ENCODE measurements at places on chromosomes 4 and X. TPM values are rescaled to one million over a fixed set of nuclear protein-coding genes. Genes with fewer than 3 reads are reported as not detected.

Gene ATP1B4
- not detected for total RNA-seq

Gene NUDT6
- 10.9 TPM for total RNA-seq

Gene BRS3
- total RNA-seq: not detected

Gene MAGEB1
- not detected for total RNA-seq

Gene ASB11
- total RNA-seq: not detected

Gene SMARCA1
- 19.3 TPM for total RNA-seq

Gene CLDN22
- not detected for total RNA-seq

Gene L1CAM
- total RNA-seq: 45.7 TPM

Gene SGMS2
- total RNA-seq: 25.6 TPM

Measured in A375 (cell line).